ENCODE measurements at places on chromosomes 13 and 19.

GRCh38 chr19:28864577-28865042 lies 348.3 kb downstream of the UQCRFS1 start:
- no peak for DNase-seq

DNA sequence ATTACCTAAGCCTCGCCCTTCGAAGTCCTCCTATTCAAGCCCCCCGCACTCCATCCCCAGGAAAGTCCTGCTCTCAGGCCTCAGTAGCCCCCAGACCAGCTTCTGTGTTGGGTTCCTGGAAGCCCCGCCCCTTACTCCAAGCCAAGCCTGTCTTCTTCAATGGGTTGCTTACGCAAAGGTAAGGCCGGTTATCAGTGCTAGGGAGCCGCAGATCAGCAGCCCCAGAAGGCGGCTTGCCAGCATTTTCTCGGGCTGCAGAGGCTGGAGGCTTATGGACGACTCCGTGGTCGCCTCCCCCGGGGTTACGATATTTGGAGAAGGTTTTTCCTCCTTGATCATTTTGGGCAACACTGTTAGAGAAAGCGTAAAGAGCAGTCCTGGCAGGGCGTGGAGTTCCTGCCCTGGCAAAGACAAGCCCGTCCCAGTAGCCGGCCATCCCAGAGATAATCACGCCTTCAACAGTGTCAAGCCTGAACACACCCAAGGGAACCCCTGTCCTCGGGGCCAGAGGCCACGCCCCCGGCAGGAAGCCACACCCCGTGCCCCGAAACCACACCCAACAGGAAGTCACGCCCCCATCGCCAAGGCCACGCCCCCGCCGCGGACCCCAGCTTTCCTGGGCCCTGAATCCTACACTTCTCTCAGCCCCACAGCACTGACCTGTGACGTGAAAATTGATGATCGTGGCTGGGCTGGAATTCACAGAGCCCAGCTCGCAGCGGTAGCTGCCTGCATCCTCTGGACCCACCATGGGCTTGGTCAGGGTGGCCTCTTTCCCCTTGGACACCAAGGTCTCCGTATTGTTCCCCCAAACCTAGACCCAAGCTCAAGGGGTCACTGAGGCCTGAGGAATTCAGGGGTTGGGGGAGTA lies 954 bp upstream of the RASIP1 start:
- DNase-seq, result no peak

- DNase-seq, result no peak
Measured at GRCh38 chr19:18292462-18292809, 11.0 kb upstream of the JUND start.

GRCh38 chr19:1311543-1312091 lies 25.9 kb downstream of the EFNA2 start:
- DNase-seq, result no peak

- DNase-seq, result no peak
Measured at GRCh38 chr19:17681505-17682125, 6.5 kb downstream of the UNC13A start.
